ENCODE measurements at places on chromosomes 6 and 20. TPM values are rescaled to one million over a fixed set of nuclear protein-coding genes. Genes with fewer than 3 reads are reported as not detected.

DNA sequence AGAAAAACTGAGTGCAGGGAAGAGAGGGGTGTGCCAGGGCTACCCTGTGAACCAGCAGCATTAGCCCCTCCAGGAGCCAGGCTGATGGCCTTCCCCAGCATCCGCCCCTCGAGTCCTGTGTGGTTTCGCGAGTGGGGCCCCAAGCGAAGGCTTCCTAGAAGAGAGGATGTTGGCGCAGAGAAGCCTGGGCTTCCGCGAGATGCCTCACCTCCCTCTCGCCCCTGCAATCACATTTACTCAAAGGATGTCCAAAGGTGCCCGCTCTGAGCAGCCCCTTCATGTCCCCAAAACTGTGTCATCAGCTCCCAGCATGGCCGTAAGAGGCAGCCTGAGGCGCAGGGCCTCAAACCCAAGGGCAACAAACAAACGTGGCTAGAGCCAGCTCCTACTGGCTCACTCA is 111.7 kb downstream of the PREX1 start:
- H3K36me3 ChIP-seq, result peaks cover 64% of the 10 kb centered on the region
- no peaks in the 10 kb centered on the region for H3K27me3 ChIP-seq
- H3K4me3 ChIP-seq, result peak overlapping the region; percentile 57
- DNase-seq, result peak; percentile 71
- H3K4me1 ChIP-seq, result peaks cover 82% of the 10 kb centered on the region
- peak overlapping the region; percentile 96 for H3K27ac ChIP-seq

DNA sequence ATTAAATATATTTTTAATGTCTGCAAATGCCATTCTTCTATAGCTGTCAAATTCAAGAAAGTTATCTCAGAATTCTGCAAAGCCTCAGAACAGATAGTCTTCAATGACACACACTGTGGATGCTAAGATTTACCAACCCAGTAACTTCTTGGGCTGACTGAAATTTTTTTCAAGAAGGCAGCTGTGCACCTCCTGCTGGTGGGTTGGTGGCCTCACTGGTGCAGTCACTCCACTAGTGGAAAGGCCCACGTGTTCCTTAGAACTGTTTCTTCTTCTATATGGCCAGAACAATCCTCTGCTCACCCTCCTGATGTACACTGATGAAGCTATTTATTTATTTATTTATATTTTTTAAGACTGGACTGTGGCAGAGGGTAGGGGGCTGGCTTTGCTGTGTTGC is 28.1 kb upstream of the MTCL3 start:
- H3K4me3 ChIP-seq, result no peak overlapping the region
- H3K4me1 ChIP-seq, result no peaks in the 10 kb centered on the region
- no peak overlapping the region for H3K27ac ChIP-seq
- H3K36me3 ChIP-seq, result no peaks in the 10 kb centered on the region
- peaks cover 35% of the 10 kb centered on the region for H3K27me3 ChIP-seq
- no peak for DNase-seq

DNA sequence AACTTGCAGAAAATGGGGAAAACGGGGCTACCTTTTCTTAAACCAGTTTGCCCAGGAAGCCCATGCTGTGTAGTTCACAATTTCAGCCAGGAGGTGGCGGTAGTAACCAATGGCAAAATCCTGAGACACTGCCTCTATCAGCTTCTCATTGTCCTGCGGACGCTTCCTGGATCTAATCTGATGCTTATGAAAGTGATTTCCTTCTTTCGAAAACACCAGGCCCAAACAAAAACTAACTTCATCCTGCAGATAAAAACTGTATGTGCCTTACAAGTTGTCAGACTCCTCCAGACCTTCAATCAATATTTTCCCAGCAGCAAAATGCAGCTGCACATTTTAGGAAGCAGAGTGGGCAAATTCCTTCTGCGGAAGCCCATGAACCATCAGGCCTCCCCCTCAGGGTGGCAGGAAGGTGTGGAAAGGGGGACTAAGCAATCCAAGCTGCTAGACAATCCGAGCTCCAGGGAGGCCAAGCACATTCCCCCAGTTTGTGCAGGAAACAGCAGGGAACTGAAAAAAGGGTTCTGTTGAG is 88.5 kb downstream of the LY86 start:
- H3K4me3 ChIP-seq, result no peak overlapping the region
- peaks cover 9% of the 10 kb centered on the region for H3K4me1 ChIP-seq
- H3K27ac ChIP-seq, result no peak overlapping the region
- H3K27me3 ChIP-seq, result no peaks in the 10 kb centered on the region
- DNase-seq, result peak; percentile 70
- no peaks in the 10 kb centered on the region for H3K36me3 ChIP-seq

DNA sequence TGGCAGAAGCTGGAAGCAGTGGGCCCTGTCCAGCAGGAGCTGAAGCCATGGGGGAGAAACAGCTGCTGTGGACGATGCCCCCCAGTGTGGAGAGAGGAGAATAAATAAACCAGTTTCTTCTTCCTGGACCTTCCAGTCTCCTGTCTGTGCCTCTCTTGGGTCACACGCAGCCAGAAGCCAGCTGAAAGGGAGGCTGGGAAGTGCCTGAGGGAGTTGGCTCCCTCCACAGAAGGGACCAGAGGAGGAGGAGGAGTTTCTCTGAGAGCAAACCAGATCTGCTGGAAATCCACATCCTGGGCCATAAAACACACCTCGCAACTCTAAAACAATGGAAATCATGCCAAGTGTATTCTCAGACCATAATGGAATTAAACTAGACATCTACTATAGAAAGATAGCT is 577.0 kb downstream of the CDH26 start:
- H3K27me3 ChIP-seq, result peaks cover 25% of the 10 kb centered on the region
- DNase-seq, result no peak
- no peaks in the 10 kb centered on the region for H3K4me1 ChIP-seq
- H3K27ac ChIP-seq, result no peak overlapping the region

IL17A gene
- total RNA-seq, result not detected

- no peak overlapping the region for H3K4me3 ChIP-seq
- DNase-seq, result no peak
- no peak overlapping the region for H3K27ac ChIP-seq
Measured at GRCh38 chr6:154937306-154938220, 57.6 kb upstream of the TIAM2 start.

SUMO4 gene
- total RNA-seq, result 2.6 TPM

- H3K27me3 ChIP-seq, result no peaks in the 10 kb centered on the region
- H3K4me1 ChIP-seq, result no peaks in the 10 kb centered on the region
- no peak for DNase-seq
- H3K27ac ChIP-seq, result no peak overlapping the region
Measured at GRCh38 chr6:116859264-116859663, 17.8 kb upstream of the RFX6 start.

EYA4 gene
- not detected for total RNA-seq

IMPG1 gene
- not detected for total RNA-seq

TRIM10 gene
- not detected for total RNA-seq

GRCh38 chr20:49984426-49985153 is 1.8 kb downstream of the SNAI1 start:
- H3K27ac ChIP-seq, result no peak overlapping the region
- H3K4me1 ChIP-seq, result peaks cover 28% of the 10 kb centered on the region

GRCh38 chr20:60203451-60203850 is 245.2 kb downstream of the CDH26 start:
- no peak overlapping the region for H3K27ac ChIP-seq
- no peak overlapping the region for H3K4me3 ChIP-seq
- DNase-seq, result no peak
- H3K4me1 ChIP-seq, result no peaks in the 10 kb centered on the region
- H3K27me3 ChIP-seq, result peaks cover under 1% of the 10 kb centered on the region

CRISP3 gene
- total RNA-seq, result not detected

- peaks cover 11% of the 10 kb centered on the region for H3K4me1 ChIP-seq
- no peaks in the 10 kb centered on the region for H3K36me3 ChIP-seq
- peak; percentile 32 for DNase-seq
- H3K27me3 ChIP-seq, result no peaks in the 10 kb centered on the region
- no peak overlapping the region for H3K27ac ChIP-seq
Measured at GRCh38 chr6:34189806-34190503, 44.1 kb upstream of the GRM4 start.

SLC26A8 gene
- total RNA-seq, result 0.06 TPM

DNA sequence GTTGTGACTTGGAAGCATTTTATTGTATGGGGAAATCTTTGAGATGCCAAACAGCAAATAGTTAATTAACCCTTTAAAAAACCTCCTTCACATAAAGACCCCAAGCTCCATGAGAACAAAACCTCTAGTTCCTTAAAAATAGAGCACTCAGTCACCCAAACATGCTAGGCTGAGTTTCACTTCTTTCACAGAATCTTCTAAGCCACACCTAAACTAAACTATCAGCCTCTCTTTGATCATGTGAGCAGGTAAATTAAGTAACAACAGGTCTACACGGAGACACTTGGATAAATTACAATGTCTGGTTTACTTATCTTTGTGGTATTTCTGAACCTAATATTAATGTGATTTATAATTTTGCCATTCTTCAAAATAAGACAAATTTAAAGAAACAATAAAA is 205.2 kb upstream of the MARCKS start:
- H3K4me3 ChIP-seq, result no peak overlapping the region
- no peaks in the 10 kb centered on the region for H3K36me3 ChIP-seq
- no peak for DNase-seq

DNA sequence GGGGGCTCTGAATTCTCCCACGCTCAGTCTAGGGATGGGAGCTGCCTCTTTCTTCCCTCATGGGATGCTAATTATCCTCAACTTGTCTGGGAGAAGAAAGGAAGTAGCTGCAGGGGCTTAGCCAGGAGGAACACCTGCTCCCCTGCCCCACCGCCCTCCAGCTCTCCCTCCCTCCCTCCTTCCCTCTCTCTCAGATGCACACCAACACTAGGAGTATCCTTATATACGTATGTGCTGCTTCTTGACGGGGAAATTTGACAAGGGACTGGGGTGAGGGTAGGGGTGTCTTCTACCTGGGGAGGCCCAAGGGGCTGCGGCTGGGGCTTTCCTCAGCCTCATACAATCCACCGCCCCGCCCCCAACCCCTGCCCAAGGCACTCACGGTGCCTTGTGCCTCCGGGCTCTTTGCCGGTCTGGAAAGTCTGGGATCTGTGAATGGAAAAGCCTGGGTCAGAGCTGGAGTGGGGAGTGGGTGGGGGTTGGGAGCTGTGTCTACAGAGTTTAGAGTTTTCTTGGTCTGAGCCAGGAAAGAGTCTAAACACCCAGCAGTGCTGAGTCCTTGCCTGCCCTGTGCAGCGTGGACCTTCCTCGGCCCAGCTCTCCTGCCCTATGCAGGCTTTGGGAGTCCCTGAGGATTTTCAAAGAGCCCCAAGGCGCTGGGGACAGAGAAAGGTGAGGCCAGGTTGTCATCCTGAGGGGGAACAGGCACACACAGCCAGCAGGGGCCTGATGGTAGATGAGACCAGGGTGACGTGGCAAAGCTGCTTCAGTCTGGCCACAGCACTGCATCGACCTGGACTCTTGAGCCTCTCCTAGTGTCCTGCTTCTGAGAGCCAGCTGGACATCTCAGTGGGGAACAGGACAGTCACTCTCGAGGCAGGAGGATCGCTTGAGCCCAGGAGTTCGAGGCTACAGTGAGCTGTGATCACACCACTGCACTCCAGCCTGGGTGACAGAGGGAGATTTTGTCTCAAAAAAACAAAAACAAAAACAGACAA is 29.3 kb upstream of the EMILIN3 start:
- H3K36me3 ChIP-seq, result no peaks in the 10 kb centered on the region
- no peak for DNase-seq
- H3K4me3 ChIP-seq, result no peak overlapping the region
- no peaks in the 10 kb centered on the region for H3K4me1 ChIP-seq
- no peak overlapping the region for H3K27ac ChIP-seq

- H3K27me3 ChIP-seq, result peaks cover 30% of the 10 kb centered on the region
- H3K27ac ChIP-seq, result no peak overlapping the region
- no peak for DNase-seq
- H3K4me1 ChIP-seq, result peaks cover 42% of the 10 kb centered on the region
Measured at GRCh38 chr6:6915813-6916547, 191.8 kb upstream of the RREB1 start.

HTR1E gene
- not detected for total RNA-seq

GRCh38 chr20:3111995-3112394 is 27.5 kb upstream of the AVP start:
- H3K4me3 ChIP-seq, result no peak overlapping the region
- H3K4me1 ChIP-seq, result peaks cover 5% of the 10 kb centered on the region
- no peak for DNase-seq
- H3K36me3 ChIP-seq, result no peaks in the 10 kb centered on the region
- H3K27me3 ChIP-seq, result no peaks in the 10 kb centered on the region

- no peak for DNase-seq
- no peaks in the 10 kb centered on the region for H3K27me3 ChIP-seq
- no peak overlapping the region for H3K4me3 ChIP-seq
- H3K4me1 ChIP-seq, result no peaks in the 10 kb centered on the region
- no peaks in the 10 kb centered on the region for H3K36me3 ChIP-seq
Measured at GRCh38 chr20:24698189-24698588, 228.8 kb downstream of the SYNDIG1 start.

- DNase-seq, result no peak
- no peak overlapping the region for H3K4me3 ChIP-seq
- H3K36me3 ChIP-seq, result no peaks in the 10 kb centered on the region
- no peak overlapping the region for H3K27ac ChIP-seq
Measured at GRCh38 chr6:55958790-55959189, 83.4 kb upstream of the BMP5 start.

- H3K27ac ChIP-seq, result no peak overlapping the region
- H3K4me3 ChIP-seq, result no peak overlapping the region
- no peaks in the 10 kb centered on the region for H3K36me3 ChIP-seq
- DNase-seq, result no peak
Measured at GRCh38 chr6:17278289-17279063, 2.7 kb upstream of the RBM24 start.

DNA sequence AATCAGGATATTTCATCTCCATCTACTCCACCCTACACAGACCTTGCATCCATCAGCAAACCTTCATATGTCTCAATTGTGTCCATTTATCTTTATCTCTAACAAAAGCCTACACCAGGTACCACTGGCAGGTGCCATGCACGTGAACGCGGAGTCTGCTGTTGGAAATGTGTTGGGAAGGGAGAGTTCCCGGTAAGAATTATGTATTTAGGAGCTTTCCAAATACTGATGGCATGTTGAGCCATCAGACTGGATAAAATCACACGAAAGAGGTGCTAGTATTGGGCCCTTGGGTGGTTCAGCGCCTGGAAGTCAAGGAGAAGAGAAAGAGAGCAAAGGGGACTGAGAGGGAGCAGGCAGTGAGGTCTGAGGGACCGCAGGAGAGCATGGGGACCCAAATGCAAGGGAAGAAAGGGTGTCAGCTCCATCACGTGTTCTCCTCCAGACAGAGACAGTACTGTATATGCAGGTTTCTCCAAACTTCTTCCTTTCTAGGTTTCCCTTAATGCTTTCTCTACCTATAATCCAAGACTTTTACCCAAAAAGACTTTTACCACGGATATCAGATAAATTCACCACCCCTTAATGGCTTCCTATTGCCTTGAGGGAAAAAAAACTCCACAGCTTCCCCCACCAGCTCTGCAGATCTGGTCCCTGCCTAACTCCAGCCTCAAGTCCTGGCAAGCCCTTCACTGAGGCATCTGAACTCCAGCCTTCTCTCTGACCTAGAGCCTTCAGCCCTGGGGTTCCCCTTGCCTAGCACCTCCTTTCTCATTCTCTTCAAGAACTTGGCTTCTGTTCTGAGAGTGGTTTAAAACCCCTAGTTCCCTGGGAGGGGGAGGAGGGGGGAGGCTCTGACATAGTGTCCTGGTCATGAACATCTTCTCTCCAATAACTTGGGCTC is 4.8 kb upstream of the ZNF217 start:
- peaks cover 44% of the 10 kb centered on the region for H3K4me1 ChIP-seq
- peak overlapping the region; percentile 84 for H3K27ac ChIP-seq
- DNase-seq, result no peak
- peaks cover 20% of the 10 kb centered on the region for H3K36me3 ChIP-seq

SIRPB1 gene
- 4.3 TPM for total RNA-seq
